ENCODE measurements at places on chromosomes 12 and 14. TPM values are rescaled to one million over a fixed set of nuclear protein-coding genes. Genes with fewer than 3 reads are reported as not detected.

- DNase-seq, result no peak
Measured at GRCh38 chr12:53533471-53533870, 26.2 kb upstream of the NPFF start.

GRCh38 chr12:16568873-16569272 is 37.1 kb downstream of the LMO3 start:
- DNase-seq, result no peak

The B3GNT4 gene
- total RNA-seq, result 0.50 TPM

The KRT6C gene
- total RNA-seq, result not detected

GRCh38 chr14:105774001-105774400 is 247.6 kb downstream of the TMEM121 start:
- DNase-seq, result no peak

DNA sequence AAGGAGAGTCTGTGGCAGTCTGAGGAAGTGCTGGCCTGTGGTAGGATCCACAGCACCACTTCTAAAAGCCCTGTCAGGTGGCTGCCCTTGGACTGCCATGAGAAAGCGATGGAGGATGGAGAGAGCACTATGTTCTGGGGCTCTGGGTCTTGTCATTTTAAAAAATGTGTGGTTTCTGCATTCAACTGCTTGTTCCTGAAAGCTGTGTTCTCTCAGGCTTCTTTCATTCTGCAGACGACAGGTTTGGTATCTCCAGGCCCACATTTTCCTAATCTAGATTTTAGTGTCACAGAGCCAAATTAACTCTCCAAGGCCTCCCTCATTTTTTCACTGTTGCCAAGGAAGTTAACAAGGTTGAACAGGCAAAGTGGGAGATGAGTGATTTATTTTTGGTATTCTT is 10.5 kb downstream of the OVCH1 start:
- no peak for DNase-seq

DNA sequence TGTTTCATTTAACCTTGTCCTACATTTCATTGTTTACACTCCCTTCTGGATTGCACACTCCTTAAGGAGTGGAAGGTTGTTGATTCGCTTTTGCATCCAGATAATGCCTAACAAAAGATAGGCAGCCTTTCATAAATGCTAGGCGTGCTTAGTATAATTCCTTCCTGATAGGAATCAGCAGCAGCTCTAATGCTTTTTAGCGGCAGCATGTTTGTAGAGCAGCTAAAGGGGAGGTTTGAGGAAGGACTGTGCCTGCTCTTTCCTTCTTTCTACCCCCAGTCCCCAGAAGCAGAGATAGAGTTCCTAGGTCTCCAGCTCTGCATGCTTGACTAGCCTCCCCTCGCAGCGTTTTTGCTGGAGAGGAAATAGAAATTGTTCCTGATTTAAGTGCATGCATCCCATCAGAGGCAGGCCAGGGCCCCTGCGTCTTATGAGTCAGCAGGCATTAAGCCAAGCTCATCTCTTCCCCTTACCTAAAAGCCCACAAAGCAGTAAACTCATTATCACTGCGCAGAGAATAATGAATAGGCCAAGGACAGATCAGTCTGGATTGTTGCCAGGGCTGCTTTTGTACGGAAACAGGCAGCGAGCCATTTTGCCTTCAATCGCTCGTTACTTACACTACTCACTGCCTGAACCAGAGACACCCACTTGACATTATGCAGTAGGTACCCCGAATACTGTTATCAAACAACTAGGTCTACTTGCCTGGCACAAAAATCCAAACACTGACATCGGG is 14.0 kb upstream of the TBPL2 start:
- no peak for DNase-seq

DNA sequence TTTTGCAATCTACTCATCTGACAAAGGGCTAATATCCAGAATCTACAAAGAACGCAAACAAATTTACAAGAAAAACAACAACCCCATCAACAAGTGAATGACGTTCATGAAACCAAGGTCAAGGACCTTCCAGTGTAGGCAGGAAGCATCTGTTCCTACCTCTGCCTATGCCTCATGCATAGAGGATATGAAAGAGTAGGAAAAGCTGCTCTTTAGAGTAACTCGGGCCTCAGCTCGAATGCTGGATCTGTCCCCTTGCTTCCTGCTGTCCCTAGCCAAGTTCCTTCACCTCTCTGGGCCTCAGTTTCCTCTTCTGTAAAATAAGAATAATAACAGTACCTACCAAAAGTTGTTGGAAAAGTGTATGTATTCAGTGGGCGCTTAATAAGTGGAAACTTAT is 65.0 kb downstream of the FOXN4 start:
- no peak for DNase-seq
